HuH-7 (cell line): ENCODE measurements at places on chromosomes 4 and X.

GRCh38 chr4:54659313-54659712, 1.6 kb downstream of the KIT start:
- DNase-seq = no peak

- DNase-seq = no peak
Observed at GRCh38 chr4:153217440-153217839, 13.2 kb downstream of the TRIM2 start.

- DNase-seq = no peak
Observed at GRCh38 chr4:114272226-114272625, 292.8 kb upstream of the ARSJ start.

DNA sequence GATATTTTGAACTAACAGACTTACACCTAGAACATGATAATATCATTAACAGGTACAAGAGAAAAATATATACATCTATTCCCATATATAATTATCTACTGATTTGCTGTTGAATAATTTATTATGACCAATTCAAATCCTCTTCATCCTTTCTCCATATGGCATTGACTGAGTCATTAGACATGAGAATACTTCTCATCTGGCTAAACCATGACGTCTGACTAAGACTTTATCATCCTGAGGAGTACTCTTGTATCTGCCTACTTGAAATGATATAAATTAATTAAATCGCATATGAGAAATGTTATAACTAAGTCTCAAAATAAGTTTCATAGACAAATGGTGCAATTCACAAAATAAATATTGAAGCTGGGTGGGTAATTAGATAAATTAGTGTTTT, 67.4 kb downstream of the EMCN start:
- no peak for DNase-seq

DNA sequence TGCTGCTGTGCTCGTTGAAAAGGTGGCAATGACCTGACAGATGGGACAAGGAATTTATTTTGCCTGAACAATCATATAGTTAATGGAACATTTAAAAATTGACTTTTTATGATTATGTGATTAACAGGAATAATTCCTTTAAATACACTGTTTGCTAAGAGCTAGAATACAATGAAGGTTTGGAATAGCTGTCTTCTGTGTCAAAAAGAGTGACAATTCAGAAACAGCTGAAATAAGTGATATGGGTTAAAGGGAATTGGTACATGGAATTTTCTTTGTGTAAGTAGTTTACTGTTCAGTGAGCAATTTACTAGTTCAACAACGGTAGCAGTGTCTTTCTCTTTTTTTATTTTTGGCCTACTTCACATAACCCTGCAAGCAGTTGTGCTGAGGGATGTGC, 1083.5 kb upstream of the GRID2 start:
- DNase-seq = no peak

GRCh38 chrX:31036895-31037294, 34.9 kb downstream of the FTHL17 start:
- peak; percentile 23 for DNase-seq

- DNase-seq = no peak
Observed at GRCh38 chrX:101417190-101417589, 9.2 kb downstream of the HNRNPH2 start.

- no peak for DNase-seq
Observed at GRCh38 chr4:84443523-84443922, 55.6 kb downstream of the NKX6-1 start.

DNA sequence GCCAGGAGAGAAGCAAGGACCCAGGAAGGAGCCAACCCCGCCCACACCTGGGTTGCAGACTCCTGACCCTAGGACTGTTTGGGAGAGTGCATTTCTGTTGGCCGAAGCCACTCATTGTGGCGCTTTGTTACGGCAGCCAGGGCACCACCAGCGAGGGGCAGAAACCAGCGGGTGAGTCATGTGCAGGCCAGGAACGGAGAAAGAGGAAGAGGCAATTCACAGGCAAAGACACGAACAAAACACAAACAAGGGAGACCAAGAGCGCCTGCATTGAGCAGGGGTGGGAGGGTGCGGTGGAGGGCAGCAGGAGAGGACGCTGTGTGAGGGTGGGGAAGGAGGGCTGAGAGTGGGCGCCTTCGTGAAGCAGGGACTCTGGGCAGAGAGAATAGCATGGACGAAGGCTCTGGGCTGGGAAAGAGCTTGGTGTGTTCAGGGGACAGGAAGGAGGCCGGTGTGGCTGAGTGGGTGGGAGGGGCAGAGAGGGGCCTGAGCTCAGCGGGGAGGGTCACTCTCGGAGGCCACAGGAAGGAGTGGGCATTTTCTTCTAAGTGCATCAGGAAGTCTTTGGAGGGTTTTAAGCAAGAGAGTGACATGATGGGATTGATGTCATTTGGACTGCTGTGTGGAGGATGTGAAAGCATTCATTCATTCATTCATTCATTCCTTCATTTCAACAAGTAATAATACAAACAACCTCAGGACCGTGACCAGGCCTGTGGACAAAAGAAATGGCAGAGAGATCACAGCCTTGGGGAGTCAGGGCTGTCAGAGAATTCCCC, 12.2 kb upstream of the WFS1 start:
- DNase-seq = no peak

GRCh38 chrX:118780911-118781310, 42.7 kb upstream of the ZCCHC12 start:
- no peak for DNase-seq

GRCh38 chr4:41686893-41687292, 61.6 kb downstream of the PHOX2B start:
- no peak for DNase-seq

DNA sequence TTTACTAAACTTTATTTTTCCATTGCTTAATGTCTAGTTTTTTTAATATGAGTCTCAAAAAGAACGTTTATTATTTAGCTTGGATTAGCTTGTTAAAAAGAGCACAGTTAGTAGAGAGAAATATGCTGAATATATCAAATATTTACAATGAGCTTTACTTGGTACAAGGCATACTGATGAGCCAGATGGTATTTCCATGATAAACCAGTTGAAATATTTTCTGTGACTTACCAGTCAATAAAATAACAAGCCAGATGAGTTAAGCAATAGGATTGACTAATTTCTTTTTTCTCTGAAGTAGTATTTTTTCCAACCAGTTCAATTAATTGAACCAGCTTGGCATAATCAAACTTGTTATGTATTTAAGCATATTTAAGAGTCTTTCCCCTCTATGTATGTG, 134.1 kb downstream of the KLHL34 start:
- no peak for DNase-seq

DNA sequence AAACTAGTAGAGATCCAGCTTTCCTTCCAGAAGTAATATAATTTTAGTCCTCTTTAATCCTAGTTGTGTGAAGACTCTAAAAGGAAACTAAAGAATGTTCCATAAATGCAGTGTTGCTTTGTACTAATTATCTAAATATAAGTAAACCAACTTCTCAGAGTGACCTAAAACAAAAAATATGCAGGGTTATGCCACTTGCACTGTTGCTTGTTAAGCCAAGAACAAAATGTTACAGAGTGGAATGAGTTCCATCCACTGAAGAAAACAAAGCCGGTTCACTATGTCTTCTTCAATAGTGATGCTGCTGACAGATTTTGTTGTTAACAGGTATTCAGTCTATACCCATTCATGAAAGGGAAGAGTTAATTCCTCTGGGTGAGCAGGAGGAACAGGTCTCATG, 252.0 kb upstream of the DIAPH2 start:
- DNase-seq = no peak

GRCh38 chr4:124952601-124953000, 240.1 kb upstream of the ANKRD50 start:
- no peak for DNase-seq

GRCh38 chr4:3423952-3424351, 17.8 kb upstream of the HGFAC start:
- DNase-seq = no peak

- DNase-seq = no peak
Observed at GRCh38 chrX:86930419-86930818, 587.2 kb upstream of the KLHL4 start.

DNA sequence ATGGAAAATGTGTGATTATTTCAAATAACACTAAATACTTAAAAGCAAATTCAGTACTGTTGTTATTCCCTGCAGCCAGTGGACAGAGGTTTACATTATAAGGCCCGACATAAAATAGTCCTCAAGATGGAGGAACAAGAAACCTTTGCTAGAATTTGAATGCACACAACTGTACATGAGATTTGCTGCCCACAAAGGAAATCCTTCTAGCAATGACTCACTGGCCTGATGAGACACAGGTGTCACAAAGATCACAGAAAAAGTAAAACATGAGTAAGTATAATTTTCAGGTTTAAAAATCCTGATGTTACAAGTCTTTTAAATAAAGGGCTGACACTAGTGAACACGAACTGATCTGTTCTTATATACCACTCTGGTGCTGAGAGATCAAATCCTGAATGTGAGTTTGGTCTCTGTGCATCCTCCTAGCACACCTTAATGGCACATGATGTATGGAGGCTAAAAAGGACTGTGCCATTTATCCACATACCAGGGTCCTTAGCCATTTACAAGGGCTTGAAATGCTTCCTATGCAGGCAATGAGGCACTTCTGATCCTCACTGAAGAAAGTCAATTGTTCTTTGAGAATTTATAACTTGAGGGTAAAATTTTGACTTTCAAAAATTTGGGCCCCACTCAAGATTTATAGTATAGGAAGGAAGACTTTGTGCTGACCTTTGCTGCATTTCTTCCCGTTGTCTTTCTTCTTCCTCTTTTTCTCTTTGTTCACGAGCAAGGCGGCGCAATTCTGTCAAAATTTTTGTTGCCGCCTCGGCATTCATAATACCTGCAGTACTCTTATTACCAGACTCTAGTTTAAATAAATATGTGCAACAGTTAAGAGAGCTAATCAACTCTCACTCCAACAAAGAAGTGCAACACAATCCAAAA, 23.0 kb downstream of the MAP7D3 start:
- no peak for DNase-seq

- no peak for DNase-seq
Observed at GRCh38 chr4:124727331-124727890, 14.9 kb upstream of the ANKRD50 start.

DNA sequence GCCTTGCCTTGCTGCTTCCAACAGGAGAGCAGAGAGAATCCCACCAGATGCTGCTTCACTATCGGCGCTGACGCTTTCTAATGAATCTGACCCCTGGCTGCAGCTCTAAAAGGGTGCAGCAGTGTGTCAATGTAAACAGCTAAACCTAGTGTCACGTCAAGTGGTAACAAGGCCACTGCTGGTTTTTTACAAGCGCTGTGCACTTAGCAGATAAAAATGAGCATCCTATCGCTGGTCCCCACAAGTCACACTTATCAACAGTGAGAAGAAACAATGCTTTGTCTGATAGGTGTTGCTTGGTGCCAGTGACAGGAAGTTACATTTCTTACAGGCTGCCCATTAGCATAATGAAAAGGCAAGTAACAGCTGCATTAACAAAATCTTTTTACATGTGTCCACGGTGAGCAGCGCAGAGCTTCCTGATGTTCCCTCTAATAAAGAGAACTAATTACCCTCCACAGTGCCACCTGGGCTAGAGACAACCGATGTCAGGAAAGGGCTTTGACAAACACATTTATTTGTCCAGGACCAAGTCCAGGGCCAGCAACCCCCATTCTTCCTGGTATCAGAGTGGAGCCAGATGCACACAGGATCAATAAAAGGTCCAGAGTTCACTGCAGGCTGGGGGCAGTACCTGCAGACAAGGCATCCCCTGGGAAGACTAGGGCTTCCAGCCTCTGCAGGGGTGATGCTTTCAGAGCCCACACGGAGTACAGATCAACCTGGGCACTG, 176.0 kb downstream of the MGST2 start:
- DNase-seq = peak; percentile 81

- peak; percentile 4 for DNase-seq
Observed at GRCh38 chr4:157043131-157043530, 32.8 kb upstream of the GLRB start.

DNA sequence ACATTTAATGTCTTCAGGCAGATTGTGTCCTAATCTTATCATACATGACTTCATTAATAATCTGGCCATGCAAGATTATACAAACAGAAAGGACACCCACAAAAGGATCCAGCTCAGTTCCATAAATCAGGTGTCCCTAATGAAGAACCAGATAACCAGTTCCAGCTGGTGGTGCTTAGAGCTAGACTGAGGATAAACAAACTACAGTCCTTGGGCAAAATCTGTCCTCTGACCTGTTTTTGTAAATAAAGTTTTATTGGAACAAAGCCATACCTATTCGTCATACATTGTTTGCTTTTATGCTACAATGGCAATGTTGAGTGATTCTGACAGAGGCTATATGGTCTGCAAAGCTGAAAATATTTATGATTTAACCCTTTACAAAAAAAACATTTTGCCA, 199.5 kb downstream of the MID1IP1 start:
- no peak for DNase-seq

GRCh38 chrX:69130439-69130838, 34.8 kb downstream of the PJA1 start:
- DNase-seq = no peak

GRCh38 chr4:118974758-118975157, 86.1 kb downstream of the SYNPO2 start:
- DNase-seq = no peak

DNA sequence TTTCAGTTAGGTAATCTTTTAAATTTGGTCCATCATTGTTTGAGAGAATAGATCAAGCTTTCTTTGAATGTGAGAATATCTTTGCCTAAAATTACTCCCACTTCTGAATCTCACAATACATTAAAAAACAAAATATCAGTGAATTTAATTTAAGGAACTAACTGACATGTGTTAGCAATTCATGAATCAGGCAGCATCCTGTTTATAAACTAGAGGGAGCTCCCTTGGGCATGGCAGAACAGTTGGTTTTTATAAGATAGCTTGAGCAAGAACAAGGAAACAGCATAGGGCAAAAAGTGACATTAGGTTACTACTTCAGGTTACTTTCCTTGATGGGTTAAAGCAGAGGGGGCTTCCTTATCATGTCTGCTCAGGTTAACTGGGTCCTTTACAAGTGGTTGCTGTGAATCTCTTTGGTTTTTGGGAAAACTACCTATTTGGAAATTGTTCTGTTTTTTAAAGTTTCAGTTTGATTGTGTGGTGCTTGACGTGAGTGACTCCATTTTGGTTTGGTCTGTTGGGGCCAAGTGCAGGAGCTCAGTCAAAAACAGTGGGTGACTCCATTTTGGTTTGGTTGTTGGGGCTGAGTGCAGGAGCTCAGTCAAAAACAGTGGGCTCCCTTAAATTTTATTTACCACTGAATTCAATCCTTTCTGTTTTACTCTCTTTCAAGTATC, 68.0 kb downstream of the PPEF2 start:
- no peak for DNase-seq

GRCh38 chr4:71691416-71692073, 92.3 kb downstream of the GC start:
- DNase-seq = no peak

DNA sequence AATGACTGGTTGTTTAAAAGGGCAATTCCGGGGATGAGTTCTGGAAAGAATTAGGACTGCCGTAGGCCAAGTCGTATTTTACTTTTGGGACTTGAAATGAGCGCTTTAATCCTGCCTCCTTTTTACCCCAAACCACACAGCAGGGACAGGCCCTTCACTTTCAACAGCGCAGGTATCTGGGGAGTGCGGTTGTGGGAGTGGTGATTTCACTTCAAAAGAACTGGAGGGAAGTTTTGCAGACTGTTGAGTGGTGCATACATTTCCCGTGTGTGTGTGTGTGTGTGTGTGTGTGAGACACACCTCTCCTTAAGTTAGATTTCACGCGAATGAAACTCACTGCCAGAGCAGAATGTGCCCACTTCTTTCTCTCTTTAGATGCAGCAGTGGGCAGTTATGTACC, 2.8 kb downstream of the NHS start:
- no peak for DNase-seq
